ENCODE measurements at places on chromosomes 16 and 17.

DNA sequence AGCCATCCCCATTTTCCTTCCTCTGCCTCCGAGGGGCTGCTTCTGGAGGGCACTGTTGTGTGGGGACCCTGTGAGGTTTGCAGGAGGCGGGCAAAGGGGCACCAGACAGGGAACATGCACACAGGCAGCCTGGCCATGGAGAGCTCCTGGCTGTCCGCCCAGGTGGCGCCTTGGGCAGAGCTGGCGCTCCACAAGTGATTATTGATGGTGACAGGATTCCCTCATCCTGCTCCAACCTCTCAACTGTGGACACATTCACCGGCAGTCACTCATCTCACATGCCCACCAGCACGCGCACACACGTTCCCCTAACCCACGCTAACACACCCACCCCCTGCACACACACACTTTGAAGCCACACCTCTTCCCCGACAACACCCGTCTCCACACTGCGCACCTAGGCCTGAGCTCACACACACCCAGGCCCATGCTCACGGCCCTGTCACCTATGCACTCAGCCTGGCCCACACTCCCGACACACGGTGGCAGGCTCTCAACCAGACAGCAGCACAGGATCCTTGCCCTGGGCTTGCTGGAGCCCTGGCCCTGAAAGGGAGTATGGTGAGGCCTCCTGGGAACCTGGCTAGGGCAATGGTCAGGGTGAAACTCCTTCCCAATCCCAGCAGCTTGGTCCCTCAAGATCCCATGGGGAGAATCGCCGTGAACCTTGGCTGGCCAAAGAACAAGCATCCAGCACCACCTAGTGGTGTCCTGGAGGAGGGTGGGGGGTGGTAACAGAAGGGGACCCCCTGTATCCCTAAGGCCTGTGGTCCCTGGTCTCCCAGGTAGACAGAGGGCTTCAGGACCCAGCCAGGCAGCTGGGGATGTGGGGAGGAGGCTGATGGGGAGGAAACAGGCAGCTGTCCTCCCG, 3.6 kb downstream of the PNMT start:
- DNase-seq, result no peak

- DNase-seq, result no peak
These were observed 82.3 kb downstream of the CMIP start for GRCh38 chr16:81526935-81527334.

DNA sequence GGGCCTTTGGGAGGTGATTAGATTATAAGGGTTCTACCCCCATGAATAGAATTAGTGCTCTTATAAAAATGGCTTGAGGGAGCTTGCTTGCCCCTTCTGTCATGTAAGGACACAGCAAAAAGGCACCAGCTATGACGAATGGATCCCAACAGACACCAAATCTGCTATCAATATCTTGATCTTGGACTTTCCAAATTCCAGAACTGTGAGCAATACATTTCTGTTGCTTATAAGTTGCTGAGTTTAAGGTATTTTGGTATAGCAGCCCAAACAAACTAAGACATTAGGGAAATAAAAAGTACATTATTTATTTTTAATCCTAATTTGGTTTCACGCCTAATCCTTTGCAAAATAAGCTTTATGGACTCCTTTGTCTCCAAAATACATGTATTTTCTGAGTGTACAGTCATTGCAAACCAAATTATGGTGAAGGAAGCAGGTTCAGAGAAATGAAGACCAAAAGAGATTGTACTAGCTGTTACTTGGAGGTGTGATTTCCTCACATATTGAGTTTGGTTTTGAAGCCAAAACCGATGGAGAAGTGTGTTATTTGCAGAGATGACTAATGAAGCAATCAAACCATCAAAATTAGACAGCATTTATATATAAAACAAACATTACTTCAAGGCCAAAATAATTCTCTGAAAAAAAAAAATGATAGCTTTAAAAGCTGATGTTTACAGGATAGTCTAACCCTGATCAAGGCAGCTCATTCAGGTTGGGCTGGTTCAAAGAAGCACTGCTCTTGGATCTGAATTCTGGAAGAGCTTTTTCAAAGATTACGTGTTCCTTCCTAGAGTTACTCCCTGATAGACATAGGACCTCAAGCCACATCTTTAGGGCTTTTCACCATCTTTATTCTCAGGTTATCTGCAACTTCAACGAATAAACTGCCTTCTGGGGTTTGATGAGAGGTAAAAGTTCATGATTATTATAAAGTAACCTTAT, 71.6 kb downstream of the MYO1D start:
- no peak for DNase-seq

DNA sequence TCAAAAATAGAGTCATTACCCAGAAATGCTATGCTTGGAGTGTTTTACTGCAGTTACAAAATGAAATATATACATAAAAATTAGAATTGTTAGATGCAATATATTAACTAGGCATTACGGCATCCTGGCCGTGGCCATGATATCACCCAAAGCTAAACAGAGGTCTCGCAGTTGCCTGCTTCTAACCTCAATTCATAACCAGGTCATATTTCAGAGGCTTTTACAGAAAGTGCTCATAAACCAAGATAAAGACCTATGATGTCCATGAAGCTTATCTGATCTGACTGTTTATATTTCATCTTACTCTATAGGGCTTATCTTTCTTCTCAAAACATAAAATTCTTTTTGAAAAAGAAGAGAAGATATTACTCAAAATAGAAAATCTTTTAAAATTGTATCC, 664.5 kb upstream of the SALL1 start:
- DNase-seq, result no peak

GRCh38 chr16:91484-91883, 13.5 kb downstream of the MPG start:
- no peak for DNase-seq

DNA sequence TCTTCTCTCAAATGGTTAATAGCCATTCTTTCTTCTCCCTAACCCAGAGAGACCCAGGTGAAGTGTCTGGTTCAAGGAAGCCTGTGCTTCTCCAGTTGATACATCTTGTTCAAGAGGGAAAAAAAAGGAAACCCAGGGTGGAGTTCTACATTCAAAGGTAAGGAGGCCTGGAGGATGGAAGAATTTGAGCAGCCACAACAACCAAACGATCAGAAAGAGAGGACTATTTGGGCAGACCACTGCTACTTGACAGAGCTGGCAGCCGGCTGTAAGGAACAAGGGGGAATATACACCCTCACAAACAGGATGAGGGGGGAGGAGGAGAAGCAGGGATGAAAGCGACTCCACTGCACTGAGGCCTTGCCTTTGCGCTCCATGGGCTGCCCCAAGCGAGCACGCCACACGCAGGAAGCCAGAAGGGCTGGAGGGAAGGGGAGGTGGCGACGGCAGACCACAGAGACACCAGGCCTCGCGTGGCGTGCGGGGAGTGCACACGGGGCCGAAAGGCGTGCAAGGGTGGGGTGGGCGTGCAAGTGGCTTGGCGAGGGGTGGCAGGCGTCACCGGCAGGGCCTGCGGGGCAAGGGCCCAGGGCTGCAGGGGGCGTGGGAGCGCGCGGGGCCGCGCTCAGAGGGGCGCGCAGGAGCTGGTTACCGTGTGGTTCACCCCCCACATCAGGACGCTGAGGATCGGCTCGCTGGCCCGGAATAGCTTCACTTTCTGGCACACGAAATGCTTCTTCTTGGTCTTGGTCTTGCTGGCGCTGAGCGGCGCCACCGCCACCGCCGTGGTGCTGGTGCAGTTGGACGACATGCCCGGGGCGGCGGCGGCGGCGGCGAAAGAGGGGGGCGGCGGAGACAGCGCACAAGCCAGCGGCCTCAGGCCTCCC, 499 bp downstream of the PIP4K2B start:
- peak; percentile 75 for DNase-seq

- DNase-seq, result no peak
These were observed 20.3 kb downstream of the PIMREG start for GRCh38 chr17:6464446-6465041.

- no peak for DNase-seq
These were observed 342.5 kb downstream of the CPPED1 start for GRCh38 chr16:12461201-12461600.

GRCh38 chr17:72465191-72466024, 344.6 kb downstream of the SOX9 start:
- no peak for DNase-seq

DNA sequence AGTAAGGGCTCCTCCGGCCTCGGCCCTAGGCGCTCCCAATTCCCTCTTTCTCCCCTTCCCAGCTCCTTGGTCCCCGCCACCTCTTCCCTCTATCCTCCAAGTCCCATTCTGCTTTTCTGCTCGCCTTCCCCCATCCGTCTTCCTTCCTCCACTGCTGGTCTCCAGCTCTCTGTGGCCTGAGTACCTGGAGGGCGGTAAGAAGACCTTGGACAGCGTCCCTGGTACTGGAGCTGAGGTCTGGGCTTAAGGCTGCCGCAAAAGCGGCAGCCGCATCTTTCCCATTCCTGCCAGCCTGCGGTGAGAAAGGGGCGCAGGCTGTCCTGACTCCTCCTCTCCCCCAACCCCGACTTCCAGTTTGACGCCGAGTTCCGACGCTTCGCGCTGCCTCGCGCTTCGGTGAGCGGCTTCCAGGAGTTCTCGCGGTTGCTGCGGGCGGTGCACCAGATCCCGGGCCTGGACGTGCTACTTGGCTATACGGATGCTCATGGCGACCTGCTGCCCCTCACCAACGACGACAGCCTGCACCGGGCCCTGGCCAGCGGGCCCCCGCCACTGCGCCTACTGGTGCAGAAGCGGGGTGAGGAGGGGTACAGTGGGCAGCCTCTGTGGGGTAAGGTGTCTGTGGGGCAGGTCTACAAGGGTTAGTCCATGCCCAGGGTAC, 471 bp downstream of the PARD6A start:
- DNase-seq, result no peak

- no peak for DNase-seq
These were observed 4.1 kb upstream of the TNFRSF13B start for GRCh38 chr17:16975744-16976625.

- no peak for DNase-seq
These were observed 21.5 kb upstream of the NUDT7 start for GRCh38 chr16:77700846-77701245.

GRCh38 chr17:68972119-68972704, 17.0 kb upstream of the ABCA8 start:
- DNase-seq, result no peak

GRCh38 chr16:24511792-24512191, 27.6 kb upstream of the RBBP6 start:
- no peak for DNase-seq

DNA sequence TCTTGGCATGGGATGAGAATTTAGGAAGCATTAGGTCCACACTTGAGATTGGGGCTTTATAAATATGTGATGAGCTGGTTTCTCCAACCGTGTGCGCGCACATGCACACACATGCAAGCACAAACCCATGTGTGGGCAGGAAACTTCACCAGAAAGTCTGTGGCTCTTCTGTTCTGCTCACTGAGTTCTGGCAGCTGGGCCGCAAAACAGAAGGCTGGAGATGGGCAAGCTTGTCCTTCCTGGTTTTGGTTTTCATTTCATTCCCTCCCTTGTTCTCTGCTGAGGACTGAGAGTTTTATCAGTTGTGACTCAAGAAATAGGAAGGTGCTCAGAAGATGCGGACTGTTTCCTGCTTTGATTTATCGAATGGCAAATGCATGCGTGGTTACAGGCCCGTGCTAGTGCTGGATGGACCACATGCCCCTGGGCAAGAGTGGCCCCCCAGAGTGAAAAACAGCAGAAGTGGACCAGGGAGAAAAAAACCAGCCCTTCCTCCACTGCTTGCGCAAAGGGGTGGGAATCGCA, 14.1 kb downstream of the MAP3K14 start:
- no peak for DNase-seq

- DNase-seq, result no peak
These were observed 5.2 kb upstream of the PKMYT1 start for GRCh38 chr16:2985462-2985861.

DNA sequence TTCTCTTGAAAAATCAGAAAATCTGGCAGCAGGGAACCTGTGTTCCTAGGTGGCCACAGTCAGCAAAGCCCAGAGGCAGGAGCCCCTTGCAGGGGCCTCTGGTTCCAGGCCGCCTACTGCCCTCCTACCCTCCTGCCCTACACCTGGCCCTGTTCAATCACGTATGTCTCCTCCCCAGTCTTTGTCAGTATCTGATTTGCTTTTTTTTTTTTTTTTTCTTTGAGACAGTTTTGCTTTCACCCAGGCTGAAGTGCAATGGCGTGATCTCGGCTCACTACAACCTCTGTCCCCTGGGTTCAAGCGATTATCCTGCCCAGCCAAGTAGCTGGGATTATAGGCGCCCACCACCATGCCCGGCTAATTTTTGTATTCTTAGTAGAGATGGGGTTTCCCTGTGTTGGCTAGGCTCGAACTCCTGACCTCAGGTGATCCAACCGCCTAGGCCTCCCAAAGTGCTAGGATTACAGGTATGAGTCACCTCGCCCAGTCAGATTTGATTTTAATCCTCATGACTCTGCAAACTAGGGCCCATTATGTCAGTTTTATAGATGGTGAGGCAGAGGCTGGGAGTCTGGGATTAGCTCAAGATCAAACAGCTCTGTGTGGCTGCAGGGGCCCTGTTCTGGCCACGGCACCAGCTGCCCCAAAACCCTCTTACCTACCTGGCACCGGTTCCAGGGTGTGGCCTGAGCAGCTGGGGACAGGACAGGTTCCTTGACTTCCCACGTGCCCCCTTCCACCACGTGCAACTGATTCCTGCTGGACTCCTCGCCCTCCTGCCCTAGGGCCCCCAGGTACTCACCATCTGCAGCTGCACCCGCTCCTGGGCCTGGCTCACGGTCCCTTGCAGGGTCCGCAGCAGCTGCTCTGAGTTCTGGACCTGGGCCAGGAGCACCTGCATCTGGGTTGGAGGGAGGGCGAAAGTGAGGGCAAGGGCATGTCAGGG, 14.7 kb downstream of the RABEP2 start:
- no peak for DNase-seq

DNA sequence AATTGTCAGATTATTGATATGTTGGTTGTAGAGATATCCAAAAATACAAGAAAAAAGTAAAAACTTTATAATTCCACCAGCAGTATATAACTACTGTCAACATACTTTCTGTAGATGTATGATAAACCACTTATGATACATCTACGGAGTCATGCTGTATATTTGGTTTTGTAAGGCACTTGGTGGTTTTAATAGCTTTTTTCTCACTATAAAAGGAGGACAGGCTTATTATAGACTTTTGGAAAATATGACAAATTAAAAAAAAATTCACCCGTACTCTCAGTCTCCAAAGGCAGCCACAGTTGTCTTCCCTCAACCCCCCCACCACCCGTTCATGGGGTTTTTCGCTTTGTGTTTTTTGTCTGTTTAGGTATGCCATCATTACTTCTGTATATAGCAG, 14.8 kb downstream of the RAI1 start:
- DNase-seq, result no peak

GRCh38 chr16:2755158-2755557, 2.7 kb downstream of the SRRM2 start:
- no peak for DNase-seq

- DNase-seq, result no peak
These were observed 1132.9 kb upstream of the CDH8 start for GRCh38 chr16:63169100-63169499.

GRCh38 chr17:57327176-57327970, 71.0 kb downstream of the MSI2 start:
- DNase-seq, result no peak

DNA sequence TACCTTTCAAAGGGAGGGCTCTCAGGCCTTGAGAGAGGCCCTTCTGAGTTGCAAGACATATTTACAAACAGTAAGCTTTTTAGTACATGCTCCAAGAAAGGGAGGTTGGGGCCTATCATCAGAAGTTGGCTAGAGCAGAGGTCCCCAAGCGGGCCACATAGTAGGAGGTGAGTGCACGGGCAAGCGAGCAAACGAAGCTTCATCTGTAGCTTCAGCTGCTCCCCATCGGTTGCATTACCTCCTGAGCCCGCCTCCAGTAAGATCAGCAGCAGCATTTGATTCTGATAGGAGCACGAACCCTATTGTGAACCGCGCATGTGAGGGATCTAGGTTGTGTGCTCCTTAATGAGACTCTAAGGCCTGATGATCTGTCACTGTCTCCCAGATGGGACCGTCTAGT, 26.2 kb downstream of the PRDM7 start:
- DNase-seq, result no peak

All from coronary artery (tissue), 2 donors.